ENCODE measurements at places on chromosomes 7 and 10. TPM values are rescaled to one million over a fixed set of nuclear protein-coding genes. Genes with fewer than 3 reads are reported as not detected.

OR2A42 gene
- not detected for polyA plus RNA-seq

BICC1 gene
- 57.7 TPM for polyA plus RNA-seq

SPDYE6 gene
- not detected for polyA plus RNA-seq

ACTR3C gene
- polyA plus RNA-seq, result 0.43 TPM

STEAP2 gene
- polyA plus RNA-seq, result 6.4 TPM

GJC3 gene
- 0.20 TPM for polyA plus RNA-seq

DNA sequence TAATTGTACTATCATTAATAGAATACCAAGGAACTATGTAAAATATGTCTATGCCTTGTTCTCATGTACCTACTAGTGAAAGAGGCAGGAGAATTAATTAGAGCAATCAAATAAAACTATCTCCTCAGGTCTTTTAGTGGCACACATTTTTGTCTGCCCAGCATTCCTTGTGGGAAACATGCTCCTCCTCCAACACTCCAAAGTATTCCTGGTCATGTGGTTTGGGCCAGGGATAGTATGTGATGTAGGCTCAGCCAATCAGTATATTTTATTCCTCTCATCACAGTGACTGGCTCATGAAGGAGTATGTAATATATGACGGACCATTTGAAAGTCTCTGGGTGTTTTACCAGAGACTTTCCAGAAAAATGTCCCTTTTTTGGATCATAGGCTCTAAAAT, 16.7 kb upstream of the SYPL1 start:
- DNase-seq, result no peak

DNA sequence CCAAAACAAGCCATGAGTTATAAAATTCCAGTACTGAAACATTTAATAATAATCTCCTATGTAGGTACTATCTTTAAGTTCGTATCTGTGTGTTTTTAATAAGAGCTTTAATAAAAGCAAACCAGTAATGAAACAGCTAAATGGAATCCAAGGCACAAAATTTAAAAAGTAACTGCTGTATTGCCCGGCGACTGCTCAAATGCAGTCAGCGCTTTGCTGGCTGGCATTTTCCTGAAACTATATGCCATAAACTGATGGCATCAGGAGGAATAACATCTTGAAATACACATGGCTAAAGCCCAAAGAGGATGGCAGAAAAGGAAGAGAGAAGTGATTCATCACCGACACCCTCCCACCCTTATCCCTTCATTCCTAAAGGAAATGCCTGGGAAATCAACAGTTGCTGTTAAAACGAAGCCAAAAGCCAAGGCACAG, 133.1 kb downstream of the CUBN start:
- DNase-seq, result no peak

DNA sequence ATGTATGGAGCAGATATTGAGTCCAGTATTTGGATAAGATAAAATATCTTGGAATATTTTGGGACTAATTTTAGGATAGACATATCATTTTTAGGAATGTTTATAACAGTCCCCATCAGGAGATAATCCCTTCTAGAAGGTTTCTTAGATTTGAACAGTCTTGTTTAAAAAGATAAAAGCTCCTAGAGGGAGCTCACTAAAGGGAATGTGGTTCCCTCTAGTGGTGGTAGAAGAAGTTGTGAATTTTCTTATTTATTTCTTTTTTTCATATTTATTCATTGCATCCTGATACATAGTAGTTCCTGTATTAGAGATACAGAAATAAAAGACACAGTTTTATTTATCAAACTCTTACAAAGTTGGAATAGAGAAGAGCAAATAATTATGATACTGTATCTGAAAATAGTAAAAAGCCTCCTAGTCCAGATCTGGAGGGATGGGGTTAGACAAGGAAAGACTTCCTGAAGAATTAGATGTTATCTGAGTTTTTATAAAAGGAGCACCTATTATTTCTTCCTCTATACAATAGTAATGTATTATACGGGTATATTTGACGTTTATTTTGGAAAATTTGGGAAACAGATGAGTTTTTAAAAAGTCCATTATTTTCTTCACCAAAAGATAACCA, 24.5 kb upstream of the KLF14 start:
- peak; percentile 64 for DNase-seq

DNA sequence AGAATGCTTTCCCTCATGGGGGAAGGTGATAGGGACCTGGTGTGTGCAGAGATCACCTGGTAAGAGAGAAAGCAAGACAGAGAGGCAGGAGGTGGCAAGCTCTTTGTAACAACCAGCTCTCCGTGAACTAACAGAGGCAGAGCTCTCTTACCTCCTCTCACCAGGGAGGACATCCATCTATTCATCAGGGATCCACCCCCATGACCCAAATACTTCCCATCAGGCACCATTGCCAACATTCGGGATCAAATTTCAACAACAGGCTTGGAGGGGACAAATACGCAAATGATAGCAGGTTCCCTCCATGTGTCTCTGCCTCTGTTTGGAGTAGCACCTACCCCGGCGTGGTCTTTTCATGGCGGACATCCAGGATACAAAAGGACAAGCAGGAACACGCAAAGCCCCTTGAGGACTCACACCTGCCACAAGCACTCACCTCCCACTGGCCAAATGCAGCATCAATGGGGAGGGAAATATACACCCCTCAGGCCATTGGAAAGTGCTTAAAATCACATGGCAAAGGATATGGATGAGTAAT, 431.2 kb upstream of the AUTS2 start:
- no peak for DNase-seq
